ENCODE measurements at places on chromosomes 6 and 20. TPM values are rescaled to one million over a fixed set of nuclear protein-coding genes. Genes with fewer than 3 reads are reported as not detected.

Gene RIPOR3
- not detected for total RNA-seq

Gene NKX2-2
- not detected for total RNA-seq

Gene TSPYL1
- 34.6 TPM for total RNA-seq

Gene PTCHD4
- total RNA-seq = 1.6 TPM

Gene TOX2
- total RNA-seq = 4.6 TPM

Gene MAP7
- total RNA-seq = 60.7 TPM

Gene HLA-DQA1
- not detected for total RNA-seq

GRCh38 chr6:32940656-32941213 lies at the start of gene HLA-DMB:
HLA-DMB (minus strand) TSS chr6:32941028; CDS start chr6:32940807, 221 bp downstream.
- peak; percentile 56 for DNase-seq

DNA sequence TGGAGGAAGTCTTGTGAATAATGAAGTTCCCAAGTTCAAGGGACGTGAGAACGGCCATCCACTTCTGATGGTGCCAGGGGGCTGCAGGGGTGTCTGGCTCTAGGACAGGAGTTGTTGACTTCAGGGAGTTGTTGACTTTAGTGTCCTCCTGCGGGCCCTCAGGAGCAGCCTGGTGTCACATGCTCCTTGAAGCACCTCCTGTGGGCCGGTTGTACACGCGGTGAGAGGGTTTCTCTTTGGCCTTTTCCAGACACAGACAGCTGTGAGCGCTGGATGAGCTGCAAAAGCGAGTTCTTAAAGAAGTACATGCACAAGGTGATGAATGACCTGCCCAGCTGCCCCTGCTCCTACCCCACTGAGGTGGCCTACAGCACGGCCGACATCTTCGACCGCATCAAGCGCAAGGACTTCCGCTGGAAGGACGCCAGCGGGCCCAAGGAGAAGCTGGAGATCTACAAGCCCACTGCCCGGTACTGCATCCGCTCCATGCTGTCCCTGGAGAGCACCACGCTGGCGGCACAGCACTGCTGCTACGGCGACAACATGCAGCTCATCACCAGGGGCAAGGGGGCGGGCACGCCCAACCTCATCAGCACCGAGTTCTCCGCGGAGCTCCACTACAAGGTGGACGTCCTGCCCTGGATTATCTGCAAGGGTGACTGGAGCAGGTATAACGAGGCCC lies 77.8 kb downstream of the ISM1 start:
- DNase-seq = no peak

GRCh38 chr6:125451750-125452149 lies 150.0 kb upstream of the HDDC2 start:
- DNase-seq = no peak

DNA sequence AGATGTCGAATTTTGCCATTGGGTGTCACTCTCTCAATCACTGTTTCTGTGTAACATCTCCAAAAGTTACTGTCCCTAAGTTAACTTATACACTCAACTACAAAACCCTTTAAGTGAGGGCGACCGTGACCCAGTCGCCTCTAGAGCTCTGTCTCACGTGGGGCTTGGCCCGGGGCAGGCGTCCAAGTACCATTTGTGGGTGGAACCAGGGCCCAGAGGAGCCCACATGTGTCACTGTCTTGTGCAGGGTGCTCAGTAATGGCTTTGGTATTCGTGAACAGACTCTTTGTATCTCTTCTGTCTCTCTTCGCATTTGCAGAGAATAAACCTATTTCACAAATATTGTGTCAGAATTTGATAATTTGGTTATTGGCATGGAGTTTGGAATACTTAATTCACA lies 109.9 kb upstream of the THBS2 start:
- DNase-seq = no peak

DNA sequence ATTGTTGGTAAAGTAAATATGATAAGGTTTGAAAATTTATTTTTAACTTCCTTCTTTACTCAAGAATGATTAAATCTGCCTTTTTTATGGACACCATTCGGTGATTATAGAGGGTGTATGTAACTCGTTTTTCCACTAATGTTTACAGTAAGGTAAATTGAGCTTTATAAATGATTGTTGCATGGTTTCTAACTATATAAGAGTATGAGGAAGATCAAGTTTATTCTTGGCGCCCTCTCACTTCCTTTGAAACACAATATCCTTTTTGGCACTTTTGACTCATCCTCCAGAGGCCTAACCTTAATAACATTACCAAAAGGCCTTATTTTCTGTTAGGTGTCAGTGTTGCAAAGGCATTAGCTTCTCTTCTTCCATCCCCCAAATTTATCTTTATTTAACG lies 41.8 kb upstream of the MTRF1L start:
- DNase-seq = no peak

- no peak for DNase-seq
Observed at GRCh38 chr6:156154896-156155295, 622.3 kb upstream of the ARID1B start.

DNA sequence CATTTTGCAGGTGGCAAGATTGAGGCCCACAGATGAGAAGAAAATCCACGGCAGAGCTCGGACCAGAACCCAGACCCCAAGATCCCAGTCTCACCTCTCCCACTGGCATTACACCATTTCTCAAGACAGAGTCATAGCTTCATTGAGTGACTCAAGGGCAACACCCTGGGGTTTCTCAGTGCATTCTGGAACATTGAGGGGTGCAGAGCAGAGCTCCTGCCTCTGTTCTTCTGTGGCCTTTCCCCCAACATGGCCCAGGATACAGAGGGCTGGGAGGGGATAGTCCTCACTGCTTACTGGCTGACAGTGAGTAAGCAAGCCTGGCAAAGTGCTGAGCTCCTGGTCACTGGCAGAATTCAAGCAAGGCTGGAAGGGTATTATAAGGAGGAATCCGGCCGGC lies 74.0 kb downstream of the MDGA1 start:
- DNase-seq = no peak

DNA sequence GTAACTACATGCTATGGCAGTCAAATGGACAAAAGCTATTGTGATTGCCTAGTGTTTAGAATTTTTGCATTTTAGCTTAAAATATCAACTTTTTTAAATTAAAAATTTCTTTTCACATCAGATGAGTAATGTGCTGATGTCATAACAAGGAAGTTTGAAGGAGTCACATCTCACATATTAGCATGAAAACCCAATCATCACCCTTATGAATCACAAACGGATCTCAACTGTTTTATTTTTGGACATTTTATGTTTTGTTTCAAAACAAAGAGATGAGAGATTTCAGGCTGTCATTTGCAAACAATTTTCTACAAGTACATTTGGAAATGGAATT lies 53.6 kb upstream of the TRERF1 start:
- DNase-seq = peak; percentile 71

- DNase-seq = peak; percentile 7
Observed at GRCh38 chr6:117906958-117907600, at the start of gene SLC35F1. SLC35F1 (plus strand) TSS chr6:117907264.

DNA sequence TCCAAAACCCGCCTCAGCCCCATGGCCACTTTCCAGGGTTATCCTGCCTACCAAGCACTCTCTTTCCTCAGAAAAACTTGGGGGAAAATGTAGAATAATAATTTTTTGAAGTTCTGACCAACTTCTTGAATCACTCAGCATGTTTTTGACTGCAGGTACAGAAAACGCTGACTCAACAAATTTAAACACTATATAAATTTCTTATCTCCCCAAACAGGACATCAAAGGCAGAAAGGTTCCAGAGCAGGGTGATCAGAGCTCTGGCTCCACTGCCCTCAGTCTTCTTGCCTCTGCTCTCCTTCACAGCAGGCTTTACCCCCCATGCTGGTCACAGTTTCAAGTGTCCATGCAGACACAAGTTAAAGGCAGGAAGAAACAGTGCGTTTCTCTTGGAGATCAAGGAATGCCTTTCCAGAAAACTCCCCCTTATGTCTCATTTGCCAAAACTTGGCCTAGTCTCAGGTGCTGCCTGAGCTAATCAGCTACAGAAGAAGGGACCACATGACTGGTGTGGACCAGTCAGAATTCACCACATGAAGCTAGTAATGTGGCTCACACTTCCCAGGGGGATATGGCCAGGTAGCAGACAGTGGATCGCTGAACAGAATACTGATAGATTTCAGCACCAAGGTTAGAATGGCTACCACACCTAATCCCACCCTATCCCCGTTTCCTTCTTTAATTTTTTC lies 24.4 kb upstream of the SLC17A3 start:
- no peak for DNase-seq

DNA sequence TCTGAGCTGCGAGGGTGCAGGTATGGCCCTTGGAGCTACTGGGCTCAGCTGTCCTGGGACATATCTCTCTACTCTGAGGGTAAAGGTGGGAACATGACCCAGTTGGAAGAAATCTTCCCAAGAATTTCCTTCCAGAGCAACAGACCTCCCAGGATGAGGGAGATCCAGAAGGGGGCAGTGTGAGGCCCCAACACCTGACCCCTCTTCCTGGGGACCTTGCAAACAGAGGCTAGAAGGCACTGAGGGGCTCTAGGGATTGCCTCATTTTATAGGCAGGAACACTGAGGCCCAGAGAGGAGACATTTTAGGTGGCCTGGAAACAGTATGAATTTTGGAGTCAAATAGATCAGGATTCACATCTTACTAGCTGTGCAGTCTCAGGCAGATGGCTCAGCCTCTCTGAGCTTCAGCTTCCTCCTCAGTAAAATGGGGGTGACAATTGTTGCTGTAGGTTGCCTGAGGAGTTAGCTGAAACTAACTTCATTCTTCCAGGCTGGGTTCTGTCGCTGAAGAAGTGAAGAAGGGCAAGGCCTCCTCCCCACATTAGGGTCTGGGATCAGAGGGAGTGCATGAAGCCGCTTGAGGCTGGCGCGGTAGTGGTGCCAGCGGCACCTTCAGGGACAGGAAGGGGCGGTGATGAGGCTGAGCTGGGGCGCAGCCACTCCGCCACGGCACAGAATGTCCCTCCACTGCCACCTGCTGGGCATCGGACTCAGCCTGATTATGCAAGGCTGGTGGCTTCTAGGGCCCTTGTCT lies 11.4 kb downstream of the KCNK17 start:
- DNase-seq = peak; percentile 68

DNA sequence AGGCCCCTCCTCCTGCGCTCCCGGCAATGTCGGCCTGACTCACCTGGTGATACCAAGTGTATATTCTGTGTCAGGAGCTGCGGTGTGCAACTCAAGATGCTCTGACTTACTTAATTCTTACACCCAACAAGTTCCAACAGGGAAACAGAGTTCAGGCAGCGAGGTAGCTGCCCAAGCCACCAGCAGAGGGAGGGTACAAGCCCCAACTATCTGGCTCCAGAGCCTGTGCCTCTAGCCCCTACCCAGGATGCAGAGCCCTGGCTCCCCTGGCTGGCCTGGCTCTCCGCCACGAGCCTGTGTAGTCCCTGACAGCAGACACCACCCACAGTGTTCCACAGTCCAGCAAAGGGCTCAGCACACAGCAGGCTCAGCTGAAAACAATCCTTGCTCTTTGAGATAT lies 34.9 kb downstream of the C20orf203 start:
- DNase-seq = no peak

GRCh38 chr6:79997728-79998127 lies 6.7 kb upstream of the TTK start:
- DNase-seq = no peak

DNA sequence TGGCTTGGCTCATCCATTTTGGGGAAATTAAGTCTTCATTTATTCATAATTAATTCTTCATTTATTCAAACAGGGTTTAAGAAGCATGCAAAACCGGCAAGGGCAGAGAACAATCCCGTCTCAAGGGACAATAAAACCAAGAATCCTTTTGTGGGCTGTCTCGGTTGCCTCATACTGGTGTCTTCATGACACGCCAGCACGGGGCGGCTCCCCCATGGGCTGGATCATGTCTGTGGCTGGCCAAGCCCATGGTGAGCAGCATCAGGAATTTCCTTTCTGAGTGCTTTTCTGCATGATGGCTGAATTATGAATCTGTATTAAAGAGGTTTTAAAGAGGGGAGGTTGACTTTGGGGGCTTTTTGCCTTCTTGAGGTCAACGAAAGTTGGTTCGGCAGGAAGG lies 38.3 kb upstream of the DUSP22 start:
- no peak for DNase-seq

- no peak for DNase-seq
Observed at GRCh38 chr6:67563671-67564070, 1071.4 kb upstream of the ADGRB3 start.

DNA sequence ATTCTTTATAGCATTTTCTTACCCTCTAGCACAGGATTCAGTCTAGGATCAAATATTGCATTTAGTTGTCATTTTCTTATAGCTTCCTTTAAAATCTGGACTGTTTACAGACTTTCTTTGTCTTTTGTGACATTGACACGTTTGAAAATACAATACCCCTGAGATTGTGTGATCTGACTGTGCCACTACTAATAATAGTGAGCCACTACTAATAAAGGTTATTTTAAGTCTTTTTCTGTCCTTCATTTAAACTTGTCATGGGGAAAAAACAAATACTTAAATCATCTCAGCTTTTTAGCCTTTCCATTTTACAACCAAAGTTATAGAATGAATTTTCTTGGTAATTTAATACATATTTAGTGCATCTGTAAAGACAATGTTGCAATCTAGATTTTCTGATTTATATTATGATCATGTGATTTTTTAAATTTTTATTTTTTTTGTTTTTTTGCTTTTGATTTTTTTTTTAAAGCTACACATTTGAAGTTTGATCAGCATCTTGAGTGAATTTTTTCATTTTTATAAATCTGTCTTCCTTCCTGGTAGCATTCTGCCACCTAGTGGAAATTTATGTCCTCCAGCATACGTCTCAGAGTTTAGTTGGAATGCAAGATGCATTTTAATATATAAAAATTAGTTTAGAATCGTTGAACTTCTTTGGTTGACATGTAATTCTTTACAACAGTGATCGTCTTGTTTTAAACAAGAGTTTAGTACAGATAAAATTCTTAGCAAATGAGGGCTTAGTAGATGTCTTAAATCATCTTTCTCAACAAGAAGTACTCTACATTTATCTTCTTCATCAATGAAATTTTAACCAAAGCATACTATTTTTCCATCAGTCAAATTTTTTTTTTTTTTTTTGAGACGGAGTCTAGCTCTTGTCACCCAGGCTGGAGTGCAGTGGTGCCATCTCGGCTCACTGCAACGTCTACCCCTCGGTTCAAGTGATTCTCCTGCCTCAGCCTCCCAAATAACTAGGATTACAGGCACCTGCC lies 119.4 kb downstream of the NCOA3 start:
- DNase-seq = peak; percentile 54

DNA sequence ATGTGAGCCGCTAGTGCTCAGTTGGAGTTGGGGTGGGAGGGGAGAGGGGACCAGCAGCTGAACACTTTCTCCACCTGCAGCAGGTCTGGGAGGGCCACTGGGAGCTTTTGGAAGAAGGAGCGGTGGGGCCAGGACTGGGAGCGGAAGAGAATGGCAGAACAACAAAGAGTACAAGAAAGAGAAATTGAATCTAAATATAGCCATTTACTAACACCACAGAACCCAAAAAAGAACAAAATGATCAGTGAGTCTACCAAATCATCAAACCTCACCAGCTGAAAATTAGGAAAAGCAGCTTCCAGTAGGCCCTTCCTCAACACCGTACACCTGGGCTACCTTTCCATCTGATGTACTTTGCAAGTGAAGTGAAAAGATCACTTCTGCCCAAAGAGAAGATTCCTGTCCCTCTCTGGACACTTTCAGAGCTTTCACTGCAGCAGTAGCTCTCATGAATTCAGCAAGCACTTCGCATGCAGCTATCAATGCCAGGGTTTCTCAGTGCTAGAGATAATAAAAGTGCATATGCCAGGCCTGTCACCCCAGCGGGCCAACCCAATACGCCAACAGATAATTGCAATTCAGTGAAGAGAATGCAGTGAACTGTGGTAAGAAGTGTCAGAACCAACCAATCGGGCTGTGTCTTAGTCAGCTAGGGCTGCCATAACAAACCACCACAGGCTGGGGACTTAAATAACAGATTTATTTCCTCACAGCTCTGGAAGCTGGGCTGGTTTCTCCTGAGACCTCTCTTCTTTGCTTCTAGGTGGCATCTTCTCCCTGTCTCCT lies 597 bp downstream of the LY86 start:
- DNase-seq = no peak

- no peak for DNase-seq
Observed at GRCh38 chr6:133466680-133467079, 225.5 kb downstream of the EYA4 start.

All from NCI-H460 (cell line).